ENCODE measurements at places on chromosomes 3 and 15.

- DNase-seq = no peak
These were observed 5.6 kb upstream of the ATP8B4 start for GRCh38 chr15:50124631-50125030.

DNA sequence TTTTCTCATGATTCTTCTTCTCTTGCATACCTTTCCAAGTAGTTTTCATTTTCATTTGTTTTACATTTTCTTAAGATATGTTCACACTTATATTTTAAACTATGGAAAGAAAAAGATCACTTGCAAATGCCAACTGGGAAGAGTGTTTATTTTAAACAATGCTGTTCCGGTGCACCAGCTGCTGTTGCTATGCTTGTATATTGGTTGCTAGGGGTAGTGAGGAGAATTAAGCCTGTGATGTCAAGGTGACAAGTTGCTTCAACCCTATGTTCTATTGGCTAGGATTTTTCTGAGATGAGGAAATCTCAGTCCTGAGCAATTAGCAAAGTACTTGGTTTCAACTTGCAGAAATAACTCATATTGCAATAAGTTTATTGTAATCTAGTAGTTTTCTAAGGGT lies 500.1 kb downstream of the MFSD1 start:
- no peak for DNase-seq

- DNase-seq = no peak
These were observed 17.9 kb downstream of the PSTPIP1 start for GRCh38 chr15:77012868-77013267.

- DNase-seq = no peak
These were observed 31.2 kb upstream of the MUSTN1 start for GRCh38 chr3:52865994-52866393.

- DNase-seq = no peak
These were observed 147.5 kb downstream of the MYO9A start for GRCh38 chr15:71970435-71970834.

- DNase-seq = no peak
These were observed 645.2 kb upstream of the EPHA6 start for GRCh38 chr3:96169111-96169766.

- DNase-seq = no peak
These were observed 1153.3 kb downstream of the ROBO1 start for GRCh38 chr3:78614486-78614885.

- DNase-seq = no peak
These were observed 51.5 kb downstream of the TGFBR2 start for GRCh38 chr3:30657914-30658313.

- DNase-seq = no peak
These were observed 681 bp downstream of the PIK3CB start for GRCh38 chr3:138833899-138834595.

DNA sequence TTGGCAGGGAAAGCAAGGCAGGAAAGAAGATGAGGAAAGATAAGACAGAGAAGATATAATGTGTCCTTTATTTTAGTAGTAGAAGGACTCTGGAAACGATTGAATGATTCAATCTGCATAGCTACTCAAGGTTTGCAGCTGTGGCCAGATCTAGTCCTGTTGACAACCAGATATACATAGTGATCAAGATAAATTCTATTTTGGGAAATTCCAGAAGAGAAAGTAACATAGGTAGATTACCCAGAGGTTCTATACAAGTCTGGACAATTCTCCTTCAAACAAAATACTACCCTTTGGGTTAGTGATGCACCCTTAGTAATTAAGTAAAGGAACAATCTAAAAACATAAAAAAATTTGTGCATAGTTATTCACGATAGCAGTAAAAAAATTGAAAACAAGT lies 9.4 kb downstream of the TERC start:
- DNase-seq = no peak
